HL-60 (cell line): ENCODE measurements at places on chromosomes 3 and 15.

GRCh38 chr3:152269831-152270734 is 1.4 kb downstream of the MBNL1 start:
- no peak for DNase-seq

- no peak for DNase-seq
Observed at GRCh38 chr3:171744158-171744741, 66.0 kb downstream of the PLD1 start.

- no peak for DNase-seq
Observed at GRCh38 chr15:83066034-83066733, 868 bp downstream of the BTBD1 start.

DNA sequence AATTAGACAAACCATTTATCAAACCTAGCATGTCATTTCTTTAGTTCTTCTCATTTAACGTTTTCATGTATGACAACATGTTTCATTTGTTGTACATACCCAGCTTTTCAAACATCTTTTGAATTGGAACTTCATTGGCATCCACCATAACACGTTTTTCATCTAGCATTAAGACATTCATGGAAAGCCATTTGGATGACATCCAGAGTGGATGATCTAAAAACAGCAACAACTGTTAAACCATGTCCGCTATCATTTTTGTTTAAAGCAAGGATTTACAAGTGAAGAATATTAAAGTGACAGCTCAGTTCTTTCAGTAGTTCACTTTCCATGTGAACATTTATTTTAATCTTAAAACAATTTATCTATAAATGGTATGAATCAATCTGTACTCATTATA is 14.5 kb downstream of the GATM start:
- DNase-seq: no peak

DNA sequence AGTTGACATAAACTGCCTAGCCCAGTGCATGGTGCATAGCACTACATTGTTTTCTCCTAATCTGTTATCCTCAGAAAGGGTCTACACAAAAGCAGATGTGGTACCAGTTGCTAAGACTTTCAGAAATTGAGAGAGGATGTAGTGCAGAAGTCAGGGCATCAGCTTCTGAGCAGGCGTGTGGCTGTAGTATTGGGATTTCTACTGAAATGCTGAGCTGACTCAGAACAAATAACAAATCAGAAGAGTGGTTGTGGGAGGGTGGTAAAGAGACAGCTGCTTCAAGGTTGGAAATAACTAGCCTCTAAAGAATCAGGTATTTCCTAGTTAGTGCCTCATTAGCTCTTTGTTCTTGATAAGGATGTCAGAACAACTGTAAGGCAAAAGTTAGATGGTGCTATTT is 161.3 kb downstream of the AKAP13 start:
- DNase-seq: no peak

GRCh38 chr3:81695302-81695701 is 66.1 kb downstream of the GBE1 start:
- no peak for DNase-seq

DNA sequence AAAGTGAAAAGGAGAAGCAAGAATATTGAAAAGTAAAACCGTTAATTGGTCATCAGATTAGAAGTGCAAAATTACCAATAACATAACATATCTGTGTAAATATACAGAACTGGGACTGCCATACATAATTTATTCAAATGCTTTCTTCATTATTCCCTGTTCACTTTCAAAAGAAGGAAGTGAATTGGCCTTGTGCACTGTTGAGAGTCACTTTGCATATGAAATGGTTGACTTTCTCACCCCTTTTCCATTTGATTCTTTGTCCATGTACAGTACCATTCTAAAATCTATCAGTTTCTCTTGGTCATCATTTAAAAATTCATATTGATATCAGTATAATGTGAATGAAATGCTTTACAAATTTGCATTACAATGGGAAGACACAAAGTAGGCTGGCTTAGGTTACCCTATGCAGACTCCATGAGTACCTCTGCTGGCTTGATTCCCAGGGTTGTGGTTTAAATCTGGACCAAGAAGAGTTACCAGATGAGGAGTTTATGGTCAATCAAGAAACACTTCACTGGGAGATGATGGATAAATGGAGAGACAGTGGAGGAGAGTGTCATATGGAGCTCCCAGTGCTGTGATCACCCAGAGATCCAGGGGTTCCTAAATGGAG is 210.9 kb upstream of the TOPAZ1 start:
- DNase-seq: no peak

DNA sequence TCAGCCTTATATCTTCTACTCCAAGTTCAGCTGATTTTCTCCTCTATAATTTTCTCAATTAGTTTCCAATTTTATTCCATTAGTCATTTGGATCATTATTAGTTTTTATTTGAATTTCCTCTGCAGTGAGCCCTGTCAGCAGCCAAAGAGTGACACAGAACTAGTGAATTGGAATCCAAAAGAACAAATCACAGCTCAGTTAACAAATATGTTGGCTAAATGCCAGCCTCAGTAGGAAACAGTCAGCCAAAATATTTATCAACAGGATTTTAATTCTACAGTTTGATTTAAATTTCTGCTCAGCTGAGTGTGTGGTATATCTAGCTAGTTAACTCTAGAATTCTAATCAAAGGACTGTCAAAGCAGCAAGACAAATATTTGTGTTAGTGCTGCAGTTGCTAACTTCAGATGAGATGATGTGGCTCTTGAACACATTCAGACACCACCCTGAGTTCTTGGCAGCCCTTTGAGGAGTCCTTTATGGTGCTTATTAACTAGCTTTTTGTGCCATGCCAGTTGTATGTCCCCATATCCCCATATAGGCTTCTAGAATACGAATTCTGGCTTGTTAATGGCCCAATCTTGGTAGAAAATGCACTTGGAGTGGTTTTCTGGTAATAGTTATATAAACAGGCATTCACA is 194.5 kb downstream of the CPNE4 start:
- no peak for DNase-seq

- DNase-seq: no peak
Observed at GRCh38 chr15:35293353-35294130, 208.4 kb upstream of the NANOGP8 start.

GRCh38 chr3:133928136-133928893 is 32.6 kb upstream of the RAB6B start:
- DNase-seq: no peak

- no peak for DNase-seq
Observed at GRCh38 chr3:189137416-189137815, 34.4 kb upstream of the TPRG1 start.

GRCh38 chr3:141738891-141739363 is 829 bp downstream of the RNF7 start:
- peak; percentile 26 for DNase-seq

DNA sequence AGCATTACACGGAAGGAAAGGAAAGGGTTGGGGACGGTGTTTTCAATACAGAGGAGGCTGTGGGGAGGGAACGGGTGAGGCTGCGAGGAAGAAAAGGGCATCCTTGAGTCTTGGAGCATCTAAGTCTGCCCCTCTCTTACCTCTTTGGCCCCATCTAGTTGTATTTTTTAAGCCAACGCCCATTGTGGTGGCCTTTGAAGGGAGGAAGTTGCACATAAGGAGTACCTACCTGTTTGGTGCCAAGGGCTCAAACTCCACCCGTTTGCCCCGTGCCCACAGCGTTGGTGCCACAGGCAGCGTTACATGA is 146.1 kb upstream of the UMPS start:
- DNase-seq: no peak

GRCh38 chr15:44144184-44144583 is 50.9 kb downstream of the FRMD5 start:
- no peak for DNase-seq

GRCh38 chr3:120170223-120170622 is 76.0 kb upstream of the GSK3B start:
- no peak for DNase-seq

- no peak for DNase-seq
Observed at GRCh38 chr3:168248383-168249204, 152.9 kb upstream of the GOLIM4 start.

DNA sequence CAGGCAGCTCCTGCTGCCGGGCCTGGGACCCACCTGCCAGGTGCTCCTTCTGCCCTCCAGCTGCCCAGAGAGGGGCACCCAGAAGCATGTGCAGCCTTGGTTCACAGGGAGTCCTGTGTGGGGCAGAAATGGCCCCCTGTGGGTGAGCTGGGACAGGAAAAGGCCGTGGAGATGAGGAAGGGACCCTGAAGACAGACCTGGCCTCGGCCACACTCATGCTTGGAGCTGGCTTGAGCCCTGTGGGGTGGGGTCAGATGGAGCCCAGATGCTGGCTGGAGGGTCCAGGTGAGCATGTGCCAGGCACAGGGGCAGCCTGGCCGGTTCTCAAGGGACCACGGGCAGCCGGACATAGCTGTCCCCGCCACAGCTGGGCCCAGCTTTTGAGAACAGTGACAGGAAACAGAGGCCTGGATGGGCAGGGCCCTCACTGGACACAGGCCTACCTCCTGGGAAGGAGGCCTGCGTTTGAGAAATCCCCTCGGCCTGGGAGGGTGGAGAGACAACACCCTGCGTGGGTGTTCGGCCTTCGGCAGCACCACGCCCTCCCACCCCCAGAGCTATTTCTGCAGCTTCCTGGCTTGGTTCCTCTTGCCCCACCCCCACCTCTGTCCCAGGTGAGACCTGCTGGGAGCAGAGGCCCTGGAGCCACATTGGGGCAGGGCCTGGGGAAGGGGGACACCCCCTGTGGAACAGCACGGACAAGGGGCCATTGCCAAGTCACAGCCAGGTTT is 132.6 kb upstream of the MEF2A start:
- no peak for DNase-seq

- peak; percentile 94 for DNase-seq
Observed at GRCh38 chr15:50908209-50909009, at the start of gene AP4E1. Gene AP4E1 (plus strand): TSS chr15:50908683. CDS start chr15:50908779, 96 bp downstream.

GRCh38 chr3:186937017-186937875 is 6.9 kb downstream of the ST6GAL1 start:
- DNase-seq: no peak

DNA sequence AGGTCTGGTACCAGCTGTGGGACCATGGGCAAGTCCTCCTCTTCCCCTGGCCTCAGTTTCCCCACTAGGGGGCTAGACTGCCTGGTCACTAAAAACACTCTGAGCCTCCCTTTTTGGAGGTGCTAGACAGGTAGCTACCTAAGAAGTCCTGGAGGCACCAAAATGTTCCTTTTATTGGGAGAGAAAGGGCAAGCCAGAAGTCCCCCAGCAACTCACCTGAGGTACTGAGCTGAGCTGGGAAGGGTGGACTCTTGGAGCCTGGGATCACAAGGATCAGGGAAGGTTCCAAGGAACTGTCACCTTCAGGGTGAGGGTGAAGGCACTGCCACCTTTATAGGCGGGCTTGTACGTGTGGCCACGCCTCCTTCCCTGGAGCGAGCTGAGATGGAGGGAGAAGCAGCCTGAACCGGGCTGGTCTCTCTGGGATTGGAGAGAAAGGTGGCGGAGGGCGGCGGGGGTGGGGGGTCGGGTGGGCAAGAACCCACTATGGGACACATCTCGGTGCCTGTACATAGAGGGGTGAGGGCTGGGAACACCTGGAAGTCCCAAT is at the start of gene CYP1A1:
Gene CYP1A1, minus strand, starts transcription at position 304 of the 550 bp plus-strand sequence. CDS start 2,431 bp downstream, outside the sequence.
- no peak for DNase-seq

GRCh38 chr15:41340189-41340695 is 7.6 kb downstream of the NUSAP1 start:
- no peak for DNase-seq

DNA sequence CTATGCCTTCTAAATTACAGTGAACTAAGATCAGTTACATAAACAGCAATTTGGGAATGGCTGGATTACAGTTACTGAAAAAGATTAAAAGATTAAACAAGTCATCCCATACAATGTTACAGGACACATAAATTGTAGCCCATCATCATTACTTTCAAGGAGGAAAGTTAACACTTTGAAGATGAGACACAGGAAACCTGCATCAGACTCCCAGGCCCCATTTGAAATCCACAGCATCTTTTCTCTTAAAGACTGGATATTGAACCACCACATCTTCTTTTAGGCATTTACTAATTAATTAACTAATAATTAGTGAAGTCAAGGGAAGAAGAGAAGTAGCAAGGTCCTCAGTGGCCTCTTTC is 170.2 kb downstream of the PLCL2 start:
- DNase-seq: no peak

DNA sequence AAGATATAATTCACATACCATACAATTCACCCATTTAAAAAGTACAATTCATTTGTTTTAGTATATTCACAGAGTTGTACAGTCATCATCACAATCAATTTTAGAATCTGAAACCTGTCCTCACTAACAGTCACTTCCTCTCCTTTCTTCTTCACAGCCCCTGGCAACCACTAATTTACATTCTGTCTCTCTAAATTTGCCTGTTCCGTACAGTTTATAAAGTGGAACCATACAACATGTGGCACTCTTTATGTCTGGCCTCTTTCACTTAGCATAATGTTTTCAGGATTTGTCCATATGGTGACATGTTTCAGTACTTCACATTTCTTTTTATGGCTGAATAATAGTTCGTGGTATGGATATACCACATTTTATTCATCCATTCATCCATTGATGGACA is 22.7 kb downstream of the ERICH6 start:
- DNase-seq: no peak

DNA sequence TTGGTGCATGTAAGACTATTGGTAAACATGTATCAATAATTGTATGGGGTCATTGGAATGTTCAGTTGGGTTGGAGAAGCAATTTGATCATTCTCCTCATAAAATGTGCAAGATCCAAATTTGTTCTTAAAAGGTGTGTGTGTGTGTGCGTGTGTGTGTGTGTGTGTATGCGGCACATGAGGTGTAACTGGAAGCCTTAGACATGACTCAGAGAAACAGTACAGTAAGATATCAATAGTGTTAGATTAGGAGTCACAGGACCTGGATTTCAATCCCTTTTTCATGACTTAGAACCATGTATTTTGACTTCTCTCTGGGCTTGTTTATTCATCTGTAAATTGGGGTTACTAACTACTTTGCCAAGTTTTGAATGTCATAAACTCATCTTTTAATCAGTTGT is 38.3 kb downstream of the RSRC1 start:
- DNase-seq: no peak

- no peak for DNase-seq
Observed at GRCh38 chr3:114328345-114328744, 34.5 kb downstream of the TIGIT start.

- DNase-seq: no peak
Observed at GRCh38 chr3:196670339-196670738, 30.8 kb downstream of the NRROS start.

- DNase-seq: no peak
Observed at GRCh38 chr3:185696039-185696438, 109.9 kb downstream of the SENP2 start.

GRCh38 chr15:70588613-70589012 is 174.7 kb downstream of the UACA start:
- no peak for DNase-seq

DNA sequence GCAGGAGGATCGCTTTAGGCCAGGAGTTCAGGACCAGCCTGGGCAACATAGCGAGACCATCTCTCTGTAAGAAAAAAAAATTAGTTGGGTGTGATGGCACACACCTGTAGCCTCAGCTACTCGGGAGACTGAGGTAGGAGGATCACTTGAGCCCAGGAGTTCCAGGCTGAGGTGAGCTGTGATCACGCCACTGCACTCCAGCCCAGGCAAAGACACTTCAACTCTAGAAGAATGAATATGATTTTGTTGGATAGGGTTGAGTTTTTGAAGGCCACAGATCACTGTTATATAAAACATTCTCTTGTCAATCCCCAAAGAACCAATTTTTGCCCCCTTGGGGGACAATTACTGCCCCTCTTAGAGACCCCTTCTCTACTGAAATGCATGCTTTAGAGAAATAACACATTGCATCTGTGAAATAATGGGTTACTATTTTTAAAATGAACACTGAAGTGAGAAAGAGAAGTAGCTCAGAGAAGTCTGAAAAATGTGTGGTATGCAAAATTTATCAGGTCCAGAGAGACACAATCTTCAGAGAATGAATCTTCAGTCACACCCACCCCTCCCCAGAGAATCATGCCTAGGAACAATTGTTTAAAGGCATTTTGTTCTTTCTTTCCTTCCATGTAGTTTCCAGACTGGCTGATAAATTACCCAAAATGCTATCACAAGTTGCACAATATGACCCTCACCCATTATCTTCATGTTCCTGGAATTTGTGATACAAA is 42.7 kb downstream of the METTL6 start:
- no peak for DNase-seq
